ENCODE measurements at places on chromosomes 12 and 14. TPM values are rescaled to one million over a fixed set of nuclear protein-coding genes. Genes with fewer than 3 reads are reported as not detected.

KCNH3 gene
- 0.09 TPM for polyA plus RNA-seq

CHURC1 gene
- polyA plus RNA-seq: 92.3 TPM

RERGL gene
- polyA plus RNA-seq: 0.09 TPM

- DNase-seq: no peak
These were observed 327.0 kb downstream of the SEC23A start for GRCh38 chr14:38775986-38776385.

- DNase-seq: no peak
These were observed 171.8 kb upstream of the ATF7IP start for GRCh38 chr12:14193639-14194038.
